Placental epithelial cell (primary cell): ENCODE measurements at places on chromosomes 7 and 10. TPM values are rescaled to one million over a fixed set of nuclear protein-coding genes. Genes with fewer than 3 reads are reported as not detected.

MACC1 gene
- total RNA-seq: not detected in 2 replicates

CUZD1 gene
- total RNA-seq: 0.39 and 0.98 TPM in 2 replicates

NPS gene
- not detected in 2 replicates for total RNA-seq

SMO gene
- total RNA-seq: 12.3 and 26.7 TPM in 2 replicates

CFAP58 gene
- total RNA-seq: 0.11 and 0.39 TPM in 2 replicates

NKX2-3 gene
- total RNA-seq: not detected in 2 replicates

PCBD1 gene
- total RNA-seq: 8.6 and 15.4 TPM in 2 replicates
